Activated T-helper 2 cell treated with anti-CD3 and anti-CD28 coated beads, Interferon-gamma antibody, Interleukin-2, Interleukin-4, amounts not matched to agents 10 μg/mL and 5 μg/mL and 100 μg/mL, durations not matched to agents 14 hours and 24 hours and 36 hours (primary cell): ENCODE measurements at places on chromosomes 4 and X. TPM values are rescaled to one million over a fixed set of nuclear protein-coding genes. Genes with fewer than 3 reads are reported as not detected.

DNA sequence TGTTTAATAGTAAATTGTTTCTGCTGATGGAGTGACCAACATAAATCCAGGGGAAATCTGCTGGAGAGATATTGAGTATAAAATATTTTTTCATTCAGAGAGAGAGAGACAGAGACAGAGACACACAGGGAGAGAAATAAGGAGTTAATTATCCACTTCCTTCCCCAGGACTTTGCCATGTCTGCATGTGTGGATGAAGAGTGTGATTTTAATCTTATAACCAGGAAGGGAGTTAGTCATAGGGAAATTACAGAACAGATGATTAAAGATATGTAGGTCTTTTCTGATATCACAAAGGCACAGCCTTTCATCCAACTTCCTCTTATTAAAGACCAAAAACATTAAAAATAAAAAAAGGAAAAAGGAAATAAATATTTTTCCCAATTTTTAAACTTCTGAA is 526.3 kb downstream of the SPRY1 start:
- no peaks in the 10 kb centered on the region for H3K27me3 ChIP-seq
- H3K36me3 ChIP-seq = no peaks in the 10 kb centered on the region
- no peak overlapping the region for H3K4me3 ChIP-seq
- no peak overlapping the region for H3K27ac ChIP-seq
- no peaks in the 10 kb centered on the region for H3K4me1 ChIP-seq

GRCh38 chr4:1843852-1844251 is 12.1 kb downstream of the LETM1 start:
- peaks cover 11% of the 10 kb centered on the region for H3K4me1 ChIP-seq
- no peak for DNase-seq
- peaks cover 47% of the 10 kb centered on the region for H3K36me3 ChIP-seq
- no peak overlapping the region for H3K4me3 ChIP-seq
- no peak overlapping the region for H3K27ac ChIP-seq
- H3K27me3 ChIP-seq = no peaks in the 10 kb centered on the region

DNA sequence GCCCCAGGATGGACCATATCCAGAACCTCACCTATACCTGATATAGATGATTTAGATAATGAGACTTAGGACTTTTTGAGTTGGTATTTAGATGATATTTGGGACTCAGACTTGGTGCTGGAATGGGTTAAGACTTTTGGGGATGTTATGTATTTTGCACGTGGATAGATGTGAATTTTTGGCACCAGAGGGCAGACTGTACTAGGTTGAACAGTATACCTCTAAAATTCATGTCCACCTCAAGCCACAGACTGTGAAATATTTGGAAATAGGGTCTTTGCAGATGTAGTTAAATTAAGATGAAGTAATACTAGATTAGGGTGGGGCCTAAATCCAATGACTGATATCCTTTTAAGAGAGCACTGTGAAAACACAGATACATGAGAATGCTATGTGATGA is 15.6 kb downstream of the RBM41 start:
- H3K4me3 ChIP-seq = no peak overlapping the region
- H3K4me1 ChIP-seq = peaks cover 9% of the 10 kb centered on the region
- H3K36me3 ChIP-seq = peaks cover 34% of the 10 kb centered on the region
- H3K27me3 ChIP-seq = no peaks in the 10 kb centered on the region
- DNase-seq = no peak

DNA sequence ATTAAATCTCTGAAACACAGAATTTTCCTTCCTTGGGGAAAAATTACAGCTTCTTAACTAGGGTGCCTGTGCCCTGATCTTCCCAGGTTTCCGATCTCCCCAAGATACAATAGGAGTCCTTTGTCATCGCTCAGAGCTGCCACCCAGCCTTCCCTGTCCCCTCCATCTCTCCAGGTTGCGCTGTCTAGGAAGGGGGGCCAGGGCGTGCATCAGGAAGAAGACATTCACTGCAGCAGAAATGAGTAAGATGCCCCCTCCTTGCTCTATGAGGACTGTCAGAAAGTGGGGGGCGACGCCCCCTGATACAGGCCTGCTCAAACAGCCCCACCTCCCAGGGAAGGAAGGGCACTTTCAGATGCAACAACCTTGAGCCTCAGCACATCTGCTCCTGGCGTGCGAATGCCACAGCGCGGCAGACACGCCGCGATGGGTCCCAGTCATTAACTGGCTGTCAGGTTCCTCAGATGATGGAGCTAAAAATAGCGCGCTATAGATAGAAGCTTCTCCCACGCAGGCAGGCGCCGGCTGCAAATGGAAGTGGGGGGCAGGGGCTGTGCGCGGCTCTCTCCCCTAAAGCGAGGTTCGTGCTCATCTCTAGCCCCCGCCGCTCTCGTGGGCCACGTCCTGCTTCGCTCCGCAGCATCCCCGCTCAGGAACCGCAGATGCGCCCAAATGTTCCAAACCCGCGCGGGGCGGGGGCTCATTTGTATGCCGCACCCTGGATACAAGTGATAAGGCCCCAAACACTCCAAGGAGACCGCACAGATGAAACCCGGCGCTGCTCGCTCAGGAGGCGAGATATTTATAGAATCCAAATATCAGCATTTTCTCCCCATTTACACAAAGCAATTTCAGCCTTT is 57.6 kb upstream of the LGI2 start:
- H3K36me3 ChIP-seq = no peaks in the 10 kb centered on the region
- H3K27ac ChIP-seq = no peak overlapping the region
- peak overlapping the region; percentile 15 for H3K4me3 ChIP-seq
- peaks cover 47% of the 10 kb centered on the region for H3K27me3 ChIP-seq

DNA sequence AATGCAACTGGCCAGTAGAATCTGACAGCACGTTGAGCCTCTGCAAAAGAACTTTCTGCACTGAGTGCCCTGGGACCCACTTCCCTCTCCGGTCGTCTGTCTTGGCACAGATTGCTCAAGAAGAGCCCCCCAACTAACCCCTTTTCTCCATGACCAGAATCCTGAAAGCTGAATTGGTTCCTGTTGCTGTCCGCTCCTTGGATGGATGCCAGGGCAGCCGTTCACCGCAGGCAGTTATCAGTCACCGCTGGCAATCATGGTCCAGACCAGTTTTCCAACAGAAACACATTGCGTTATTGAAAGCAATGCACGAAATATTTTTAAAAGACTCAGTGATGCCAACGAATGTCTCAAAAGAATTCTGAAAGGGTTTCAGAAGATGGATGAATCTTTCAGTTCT is 733.7 kb upstream of the FRG1 start:
- no peaks in the 10 kb centered on the region for H3K36me3 ChIP-seq
- DNase-seq = no peak
- H3K27ac ChIP-seq = no peak overlapping the region
- no peaks in the 10 kb centered on the region for H3K27me3 ChIP-seq
- no peak overlapping the region for H3K4me3 ChIP-seq
- H3K4me1 ChIP-seq = peaks cover 10% of the 10 kb centered on the region

DNA sequence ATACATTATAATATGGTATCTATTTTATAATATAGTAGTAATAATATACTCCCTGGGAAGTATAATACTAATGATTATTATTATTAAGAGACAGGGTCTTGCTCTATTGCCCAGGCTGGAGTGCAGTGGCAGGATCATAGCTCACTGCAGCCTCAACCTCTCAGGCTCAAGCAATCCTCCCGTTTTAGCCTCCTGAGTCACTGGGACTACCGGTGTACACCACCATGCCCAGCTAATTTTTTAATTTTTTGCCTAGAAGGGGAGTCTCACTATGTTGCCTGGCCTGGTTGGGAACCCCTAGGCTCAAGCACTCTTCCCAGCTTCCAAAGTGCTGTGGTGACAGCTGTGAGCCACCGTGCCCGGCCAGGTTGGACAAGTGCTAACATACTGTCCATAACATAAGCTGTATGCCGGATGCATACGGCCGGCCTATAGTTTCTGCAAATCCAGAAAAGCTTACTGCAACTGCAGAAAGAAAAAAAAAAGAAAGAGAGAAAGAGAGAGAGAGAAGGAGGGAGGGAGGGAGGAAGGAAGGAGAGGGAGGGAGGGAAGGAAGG is 94.2 kb upstream of the PPP2R3B start:
- no peak overlapping the region for H3K4me3 ChIP-seq
- H3K27me3 ChIP-seq = no peaks in the 10 kb centered on the region

GRCh38 chr4:71322425-71322824 is 16.4 kb upstream of the SLC4A4 start:
- peaks cover 5% of the 10 kb centered on the region for H3K27me3 ChIP-seq
- no peak for DNase-seq
- H3K4me3 ChIP-seq = no peak overlapping the region

- DNase-seq = no peak
- no peak overlapping the region for H3K27ac ChIP-seq
- H3K27me3 ChIP-seq = no peaks in the 10 kb centered on the region
- no peak overlapping the region for H3K4me3 ChIP-seq
Observed at GRCh38 chr4:123406872-123407271, 10.3 kb downstream of the SPRY1 start.

GRCh38 chr4:4270529-4270928 is 19.4 kb downstream of the LYAR start:
- DNase-seq = no peak
- peak overlapping the region; percentile 28 for H3K27ac ChIP-seq
- peaks cover 7% of the 10 kb centered on the region for H3K4me1 ChIP-seq
- H3K27me3 ChIP-seq = no peaks in the 10 kb centered on the region

GRCh38 chrX:39519030-39519488 is 578.7 kb downstream of the BCOR start:
- H3K36me3 ChIP-seq = no peaks in the 10 kb centered on the region
- DNase-seq = no peak
- H3K4me3 ChIP-seq = no peak overlapping the region
- no peak overlapping the region for H3K27ac ChIP-seq
- no peaks in the 10 kb centered on the region for H3K27me3 ChIP-seq
- H3K4me1 ChIP-seq = peaks cover 2% of the 10 kb centered on the region

DNA sequence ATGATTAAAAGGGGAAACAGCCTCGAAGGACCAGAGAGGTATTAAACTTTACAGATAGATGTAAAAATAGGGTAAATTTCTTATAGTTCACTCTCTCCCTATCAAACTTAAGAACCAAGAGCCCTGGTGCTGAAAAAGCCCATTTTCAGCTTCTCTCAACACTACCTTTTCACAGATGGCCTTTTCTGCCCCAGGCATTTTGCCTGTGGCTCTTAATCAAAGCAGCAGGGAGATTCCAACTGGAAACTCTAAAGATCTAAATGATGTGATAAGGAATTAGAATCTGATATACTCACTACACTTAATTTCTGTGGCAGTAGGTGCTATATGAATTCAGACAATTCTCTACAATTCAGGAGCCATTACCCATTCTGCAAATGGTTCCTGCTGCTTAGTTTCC is 60.0 kb downstream of the AMMECR1 start:
- peaks cover 9% of the 10 kb centered on the region for H3K36me3 ChIP-seq
- H3K4me1 ChIP-seq = peaks cover 3% of the 10 kb centered on the region
- DNase-seq = no peak
- no peak overlapping the region for H3K27ac ChIP-seq
- no peaks in the 10 kb centered on the region for H3K27me3 ChIP-seq

- H3K4me3 ChIP-seq = no peak overlapping the region
- no peak for DNase-seq
- peaks cover 11% of the 10 kb centered on the region for H3K4me1 ChIP-seq
- no peaks in the 10 kb centered on the region for H3K27me3 ChIP-seq
Observed at GRCh38 chr4:68466751-68467150, 19.5 kb downstream of the TMPRSS11E start.

DNA sequence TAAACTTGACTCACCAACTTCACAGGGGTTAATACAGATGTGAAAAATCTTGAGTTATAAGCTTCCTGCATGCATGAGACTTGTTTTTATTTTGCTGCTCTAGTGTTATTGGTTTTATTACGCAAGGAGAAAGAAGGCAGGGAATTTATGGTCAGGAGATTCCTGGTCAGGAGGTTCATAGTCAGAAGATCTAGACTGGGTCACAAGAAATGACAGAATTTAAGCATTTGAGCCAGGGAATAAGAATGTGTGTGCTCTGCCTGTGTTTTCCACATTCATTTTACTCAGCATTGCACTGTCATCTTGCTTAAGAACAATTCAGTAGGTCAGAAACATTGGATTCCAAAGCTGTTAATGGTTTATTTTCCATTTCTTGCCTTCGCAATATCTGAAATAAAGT is 2522.1 kb downstream of the ARAP2 start:
- no peaks in the 10 kb centered on the region for H3K27me3 ChIP-seq
- no peak overlapping the region for H3K27ac ChIP-seq
- no peaks in the 10 kb centered on the region for H3K4me1 ChIP-seq
- no peak overlapping the region for H3K4me3 ChIP-seq

- DNase-seq = no peak
- no peaks in the 10 kb centered on the region for H3K4me1 ChIP-seq
- no peaks in the 10 kb centered on the region for H3K36me3 ChIP-seq
- H3K27me3 ChIP-seq = no peaks in the 10 kb centered on the region
Observed at GRCh38 chrX:151870602-151871001, 42.1 kb upstream of the MAGEA4 start.

DNA sequence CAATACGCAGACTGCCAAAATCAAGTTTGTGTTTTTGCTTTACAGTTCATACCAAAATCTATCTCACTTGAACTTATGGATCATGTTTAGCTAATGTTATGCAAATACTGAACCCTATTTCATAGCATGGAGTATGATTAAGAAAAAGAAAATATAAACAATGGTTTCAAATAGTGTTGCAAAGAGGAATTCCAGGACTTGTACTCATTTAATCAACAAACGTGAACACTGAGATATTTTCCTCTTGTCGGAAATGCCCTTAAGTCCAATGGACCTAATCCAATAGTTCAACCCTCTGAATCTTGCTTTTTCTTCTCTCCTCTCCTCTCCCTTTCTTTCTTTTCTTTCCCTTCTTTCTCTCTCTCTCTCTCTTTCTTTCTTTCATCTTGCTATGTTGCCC is 30.8 kb downstream of the RASL11B start:
- peaks cover 4% of the 10 kb centered on the region for H3K36me3 ChIP-seq
- H3K27ac ChIP-seq = no peak overlapping the region
- no peak overlapping the region for H3K4me3 ChIP-seq
- H3K4me1 ChIP-seq = peaks cover 18% of the 10 kb centered on the region

GRCh38 chr4:142128529-142128928 is 492.1 kb downstream of the IL15 start:
- H3K36me3 ChIP-seq = peaks cover 26% of the 10 kb centered on the region
- H3K27me3 ChIP-seq = no peaks in the 10 kb centered on the region
- no peak overlapping the region for H3K4me3 ChIP-seq
- DNase-seq = no peak

Gene LPAR4
- not detected in 2 replicates for total RNA-seq

Gene MAGIX
- total RNA-seq = 1.6 and 2.1 TPM in 2 replicates

Gene MND1
- total RNA-seq = 15.4 and 17.8 TPM in 2 replicates

Gene TBC1D14
- total RNA-seq = 34.9 and 35.1 TPM in 2 replicates

Gene CT45A2
- total RNA-seq = not detected in 2 replicates

Gene CXCL11
- not detected in 2 replicates for total RNA-seq
